ENCODE measurements at places on chromosomes 2 and 18.

DNA sequence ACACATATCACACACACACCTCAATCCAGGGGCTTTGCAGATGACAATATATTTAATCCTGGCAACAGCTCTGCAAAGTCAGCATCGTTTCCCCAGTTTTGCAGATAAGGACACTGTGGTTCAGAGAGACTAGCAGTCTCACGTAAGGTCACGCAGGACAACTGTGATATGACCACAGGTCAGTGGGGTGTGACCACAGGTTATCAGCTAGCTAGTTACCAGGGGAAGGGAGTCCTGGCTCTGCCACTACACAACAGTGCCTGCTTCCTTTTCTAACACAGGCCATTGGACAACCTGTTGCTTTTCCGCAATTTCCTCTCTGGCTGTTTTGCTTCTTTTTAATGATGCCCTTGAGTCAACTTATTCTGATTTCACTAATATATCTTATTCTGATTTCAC lies 33.3 kb downstream of the RBMS1 start:
- DNase-seq = no peak

GRCh38 chr2:202627042-202627441 lies 7.7 kb upstream of the FAM117B start:
- no peak for DNase-seq

- DNase-seq = no peak
These were observed 65.3 kb upstream of the TAF1B start for GRCh38 chr2:9778012-9778411.

DNA sequence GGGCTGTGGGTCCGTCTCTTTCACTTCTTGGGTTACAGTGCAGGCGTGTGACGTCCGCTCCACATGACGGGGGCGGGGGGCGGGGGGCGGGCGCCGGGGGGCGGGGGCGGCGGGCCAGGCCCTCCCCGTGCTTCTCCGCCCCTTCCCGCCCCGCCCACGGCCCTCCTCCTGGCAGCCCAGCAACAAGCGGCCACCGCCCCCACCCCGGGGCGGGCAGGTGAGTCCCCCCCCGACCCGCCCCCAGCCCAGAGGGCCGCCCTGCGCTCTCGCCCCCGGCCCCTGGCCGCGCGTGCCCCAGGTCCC lies 3.6 kb downstream of the ZNF516 start:
- DNase-seq = peak; percentile 45

DNA sequence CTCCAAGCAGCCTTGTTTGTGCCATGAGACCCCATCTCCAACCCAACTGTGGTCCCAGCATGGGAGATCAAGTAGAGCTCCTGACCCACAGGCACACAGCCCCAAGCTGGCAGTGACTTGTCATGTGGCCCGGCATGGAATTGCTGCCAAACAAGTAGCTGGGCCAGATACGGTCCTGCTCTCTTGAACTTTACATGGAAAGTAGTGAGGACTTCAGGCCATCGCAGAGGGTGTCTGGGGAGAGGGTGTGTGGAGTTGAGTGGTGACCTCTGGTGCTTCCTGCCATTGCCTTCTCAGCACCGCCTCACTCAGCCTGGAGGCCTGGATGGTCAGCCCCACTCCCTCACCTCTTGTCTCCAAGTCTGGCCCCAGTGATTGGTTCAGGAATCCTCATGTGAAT lies 10.9 kb upstream of the SLC4A3 start:
- DNase-seq = no peak

DNA sequence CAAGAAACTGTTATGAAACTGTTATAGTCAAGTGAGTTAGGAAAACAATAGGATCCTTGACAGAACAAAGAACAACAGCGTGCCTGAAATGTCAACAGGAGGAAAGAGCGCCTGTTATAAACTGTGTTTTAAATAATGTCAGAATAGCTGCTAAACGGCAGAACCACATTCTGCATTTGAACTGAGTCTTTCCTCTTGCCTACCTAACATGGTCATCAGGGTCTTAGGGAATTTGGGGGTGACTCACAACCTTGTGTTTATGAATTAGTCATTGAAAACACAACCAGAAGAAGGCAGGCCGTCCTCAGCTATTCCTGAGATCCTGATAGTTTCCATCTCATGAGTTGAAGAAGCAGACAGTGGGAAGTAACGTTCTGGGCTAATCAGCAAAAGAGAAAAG lies 222.0 kb upstream of the FN1 start:
- DNase-seq = no peak

DNA sequence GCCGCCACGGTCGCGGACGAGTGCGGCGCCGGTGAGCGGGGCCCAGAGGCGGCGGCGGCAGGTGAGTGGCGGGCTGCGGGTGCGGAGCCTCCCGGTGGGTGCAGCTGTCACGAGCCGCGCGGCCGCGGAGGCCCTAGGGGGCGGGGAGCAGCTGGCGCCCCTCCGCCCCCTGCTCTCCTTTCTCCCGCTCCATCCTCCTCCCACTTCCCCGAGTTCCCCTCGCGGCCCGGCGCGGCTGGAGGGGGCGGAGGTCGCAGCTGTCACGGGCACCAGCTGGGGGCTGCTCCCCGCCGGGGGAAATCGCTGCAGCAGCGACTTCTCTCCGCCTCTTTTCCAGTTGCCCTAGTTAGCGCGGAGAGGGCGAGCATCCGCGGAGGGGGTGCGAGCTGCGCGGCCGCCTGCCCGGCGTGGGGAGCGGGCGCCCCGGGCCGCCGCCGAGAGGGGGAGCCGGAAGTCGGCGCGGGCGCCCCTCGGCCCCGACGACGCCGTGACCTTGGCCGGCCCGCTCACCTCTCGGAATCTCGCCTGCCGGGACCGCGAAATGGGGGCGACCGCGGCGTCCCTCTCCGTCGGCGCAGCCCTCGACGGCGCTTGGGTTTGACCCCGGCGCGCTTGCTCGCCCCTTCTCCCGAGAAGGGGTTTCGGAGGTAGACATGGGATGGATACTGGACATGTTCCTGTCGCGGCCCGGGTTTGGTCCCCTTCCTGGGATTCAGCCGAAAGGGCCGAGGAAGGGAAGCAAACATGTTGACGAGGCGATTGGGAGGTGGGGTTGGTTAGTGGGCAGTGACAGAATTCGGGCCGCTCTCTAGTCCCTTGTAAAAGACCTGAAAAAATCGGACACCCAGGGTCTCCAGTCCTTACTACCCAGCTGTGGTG lies 727 bp downstream of the NCOA1 start:
- DNase-seq = peak; percentile 53

GRCh38 chr2:190404487-190404886 lies 3.7 kb upstream of the MFSD6 start:
- no peak for DNase-seq

- DNase-seq = no peak
These were observed 322.6 kb downstream of the PRKCE start for GRCh38 chr2:45974056-45974455.

DNA sequence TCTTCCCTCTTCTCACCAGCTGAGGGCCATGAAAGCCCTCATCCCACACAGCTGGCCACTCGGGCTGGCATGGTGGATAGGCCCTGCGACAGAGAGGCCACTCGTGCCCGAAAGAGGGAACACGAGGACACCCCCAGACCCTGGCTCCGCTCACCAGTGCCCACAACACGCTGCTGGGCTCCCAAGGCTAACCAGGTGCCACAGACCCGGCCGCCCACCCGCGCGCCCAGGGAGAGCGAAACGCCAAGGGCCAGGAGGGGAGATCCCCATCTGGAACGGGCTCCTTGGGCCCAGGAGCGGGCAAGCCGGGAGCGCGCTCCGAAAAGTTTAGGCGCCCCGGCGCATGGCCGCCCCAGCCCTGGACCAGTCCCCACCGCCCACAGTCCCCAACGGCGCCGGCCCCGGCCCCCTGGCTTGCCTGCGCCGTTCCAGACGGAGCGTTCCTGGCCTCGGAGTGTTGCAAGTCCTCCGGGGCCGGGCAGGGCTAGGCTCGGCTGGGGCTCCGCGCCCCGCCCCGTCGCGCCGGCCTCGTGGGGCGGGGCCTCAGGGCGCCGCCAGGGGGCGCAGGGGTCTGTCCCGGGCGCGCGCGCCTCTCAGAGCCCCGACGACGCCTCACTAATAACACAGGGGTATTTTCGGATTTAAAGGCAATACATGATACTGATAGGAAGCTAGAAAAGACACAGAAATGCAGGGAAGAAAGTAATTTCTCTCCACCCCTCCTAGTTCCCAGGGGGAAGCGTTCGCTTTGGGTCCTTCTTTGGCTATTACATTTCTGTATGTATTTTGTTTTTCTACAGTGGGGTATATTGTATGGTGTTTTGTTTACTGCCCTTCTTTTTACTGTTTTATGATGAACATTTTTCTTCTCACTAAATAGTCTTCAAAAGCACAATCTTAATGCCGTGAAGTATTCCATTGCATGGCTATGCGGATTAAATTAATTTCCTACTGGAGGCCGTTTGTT lies at the start of gene TMBIM1:
Gene TMBIM1 (minus strand): TSS at position 456 of the 967 bp plus-strand sequence. CDS start 10,362 bp downstream, outside the sequence.
- peak; percentile 69 for DNase-seq

- DNase-seq = no peak
These were observed 280.6 kb upstream of the PARD3B start for GRCh38 chr2:204264621-204265140.

- no peak for DNase-seq
These were observed 84.2 kb downstream of the LBH start for GRCh38 chr2:30315391-30316063.

All from T follicular helper cell (primary cell).